ENCODE measurements at places on chromosomes 6 and 20.
A peak's percentile ranks its signal among the peaks of the same experiment; 100 is the strongest.

- no peak for DNase-seq
These were observed 145.8 kb upstream of the SNX9 start for GRCh38 chr6:157677235-157677634.

- no peak for DNase-seq
These were observed 484.0 kb upstream of the SOX4 start for GRCh38 chr6:21109391-21110178.

DNA sequence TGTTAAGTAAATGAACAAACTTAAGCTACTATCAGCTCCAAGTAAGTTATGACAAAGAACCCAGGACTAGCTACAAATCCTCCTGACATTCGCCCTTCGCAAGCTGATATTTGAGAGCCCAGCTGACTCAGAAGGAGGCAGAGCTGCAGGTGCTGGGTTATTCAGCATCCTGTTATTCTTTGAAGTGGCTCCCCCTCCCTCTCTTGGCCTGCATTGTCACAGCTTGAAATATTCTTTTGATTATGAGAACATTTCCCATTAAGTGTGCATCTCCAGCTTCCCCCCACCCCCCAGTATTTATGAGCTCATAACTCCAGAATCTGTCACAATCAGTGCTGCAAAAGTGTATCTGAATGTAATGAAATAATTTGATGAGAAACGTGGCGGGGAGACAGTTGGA, 78.8 kb upstream of the RALY start:
- no peak for DNase-seq

DNA sequence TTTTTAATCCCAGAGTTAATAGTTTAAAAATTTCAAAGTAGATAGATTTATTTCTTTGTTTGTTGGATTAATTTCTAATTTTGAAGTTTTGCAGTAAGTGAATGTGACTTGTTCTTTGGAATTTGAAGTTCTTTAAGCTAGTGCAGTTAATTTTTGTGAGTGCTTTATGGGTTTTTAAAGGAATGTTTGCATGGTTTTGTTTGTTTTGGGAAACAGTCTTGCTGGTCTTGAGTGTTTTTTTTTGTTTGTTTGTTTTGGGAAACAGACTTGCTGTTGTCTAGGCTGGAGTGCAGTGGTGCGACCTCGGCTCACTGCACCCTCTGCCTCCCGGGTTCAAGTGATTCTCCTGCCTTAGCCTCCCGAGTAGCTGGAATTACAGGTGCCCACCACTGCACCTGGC, 9.5 kb downstream of the PANK2 start:
- DNase-seq, result no peak

DNA sequence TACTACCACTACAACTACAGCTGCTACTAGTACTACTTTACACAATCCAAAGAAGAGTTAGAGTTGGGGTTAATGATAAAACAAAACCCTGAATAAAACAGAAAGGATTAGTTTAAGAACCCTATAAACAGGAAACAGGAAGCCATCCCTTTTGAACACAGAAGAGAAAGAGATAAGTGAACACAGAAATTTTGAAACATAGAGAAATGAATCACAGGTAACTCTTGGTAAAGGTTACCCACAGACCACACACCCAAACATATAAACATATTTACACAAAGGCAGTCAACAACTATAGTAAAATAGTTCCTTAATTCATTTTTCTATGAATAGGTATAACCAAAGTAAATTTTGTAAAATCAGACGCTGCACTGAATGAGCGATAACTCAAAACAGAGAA, 98.1 kb downstream of the RNGTT start:
- DNase-seq, result no peak

GRCh38 chr6:47321577-47321976, 11.9 kb upstream of the TNFRSF21 start:
- no peak for DNase-seq

GRCh38 chr6:44078827-44079671, 48.2 kb downstream of the MRPL14 start:
- peak; percentile 84 for DNase-seq

DNA sequence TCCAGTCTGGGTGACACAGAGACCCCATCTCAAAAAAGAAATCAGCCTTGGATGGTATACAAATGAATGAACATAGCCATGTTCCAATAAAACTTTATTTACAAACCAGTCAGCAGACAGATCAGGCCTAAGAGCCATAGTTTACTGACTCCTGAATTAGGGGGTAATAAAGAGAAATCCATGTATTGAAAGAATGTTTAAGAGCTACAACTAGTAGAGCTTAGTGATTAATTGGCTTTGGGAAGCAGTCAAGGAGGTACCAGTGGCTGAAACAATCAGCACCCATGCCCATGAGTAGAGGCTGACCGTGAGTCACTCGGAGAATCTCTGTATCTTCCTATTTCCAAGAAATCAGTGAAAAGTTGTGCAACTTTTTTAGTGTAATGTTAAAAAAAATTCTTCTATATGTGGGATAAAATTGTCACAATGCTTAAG, 223.6 kb upstream of the RREB1 start:
- DNase-seq, result no peak

DNA sequence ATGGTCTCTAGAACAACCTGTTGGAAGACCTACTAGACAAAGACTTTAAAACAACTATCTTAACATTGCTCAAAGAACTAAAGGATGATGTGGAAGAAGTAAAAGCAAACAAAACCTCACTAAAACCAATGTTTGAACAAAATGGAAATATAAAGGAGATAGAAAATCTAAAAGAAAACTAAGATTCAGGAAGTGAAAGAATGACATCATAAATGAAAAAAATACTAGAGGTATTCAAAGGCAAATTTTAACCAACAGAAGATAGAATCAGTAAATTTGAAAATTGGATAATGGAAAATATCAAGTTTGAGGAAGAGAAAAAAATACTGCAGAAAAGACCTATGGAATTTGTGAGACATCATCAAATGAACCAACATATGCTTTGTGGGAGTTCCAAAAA, 914.1 kb upstream of the GJE1 start:
- no peak for DNase-seq

GRCh38 chr20:62460678-62461077, 15.1 kb downstream of the GATA5 start:
- DNase-seq, result no peak

- peak; percentile 67 for DNase-seq
These were observed 357.5 kb downstream of the ESR1 start for GRCh38 chr6:152164957-152165356.

GRCh38 chr6:148054219-148054618, 288.4 kb upstream of the SASH1 start:
- no peak for DNase-seq

DNA sequence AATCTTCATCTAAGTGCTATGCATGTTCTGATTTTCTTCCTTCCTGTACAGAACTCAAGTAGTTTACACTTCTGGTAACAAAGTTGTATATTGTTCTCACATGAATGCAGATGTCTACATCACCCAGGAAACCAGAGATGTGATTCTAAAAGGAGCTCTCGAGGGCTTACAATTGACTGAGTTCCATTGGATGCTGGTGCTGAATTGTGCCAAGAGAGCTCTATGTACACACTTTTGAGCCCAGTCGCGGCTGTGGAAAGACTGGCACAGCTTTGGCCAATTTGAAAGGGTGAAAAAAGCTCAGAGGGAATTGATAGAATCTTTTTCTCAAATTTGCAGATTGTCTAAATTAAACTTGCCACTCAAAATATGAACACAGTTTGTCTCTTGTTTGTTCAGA, 340.7 kb downstream of the LMBRD1 start:
- peak; percentile 39 for DNase-seq

DNA sequence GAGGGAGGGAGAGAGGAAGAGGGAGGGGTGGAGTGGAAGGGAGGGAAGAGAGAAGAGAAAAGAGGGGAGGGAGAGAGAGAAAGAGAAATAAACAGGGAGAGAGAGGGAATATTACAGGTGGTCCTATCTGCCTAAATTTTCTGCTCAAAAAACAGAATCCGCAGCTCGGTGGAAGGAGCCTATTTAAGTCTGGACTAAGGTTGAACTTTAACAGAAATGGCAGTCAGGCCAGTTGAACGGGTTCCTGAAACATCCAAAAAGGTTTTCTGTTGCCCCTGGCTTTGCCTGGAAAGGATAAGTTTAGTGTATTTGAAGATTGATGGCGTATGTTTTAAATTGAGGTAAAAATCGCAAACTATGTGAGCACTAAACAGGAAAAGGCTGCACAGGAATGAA, 2.2 kb downstream of the TFAP2B start:
- no peak for DNase-seq

- DNase-seq, result no peak
These were observed 153.1 kb downstream of the DST start for GRCh38 chr6:56489559-56489958.

GRCh38 chr6:110050440-110050813, 72.3 kb downstream of the GPR6 start:
- DNase-seq, result no peak

GRCh38 chr6:6458172-6458571, 130.3 kb upstream of the LY86 start:
- no peak for DNase-seq

- peak; percentile 68 for DNase-seq
These were observed 614 bp upstream of the TMEM242 start for GRCh38 chr6:157323966-157324300.

DNA sequence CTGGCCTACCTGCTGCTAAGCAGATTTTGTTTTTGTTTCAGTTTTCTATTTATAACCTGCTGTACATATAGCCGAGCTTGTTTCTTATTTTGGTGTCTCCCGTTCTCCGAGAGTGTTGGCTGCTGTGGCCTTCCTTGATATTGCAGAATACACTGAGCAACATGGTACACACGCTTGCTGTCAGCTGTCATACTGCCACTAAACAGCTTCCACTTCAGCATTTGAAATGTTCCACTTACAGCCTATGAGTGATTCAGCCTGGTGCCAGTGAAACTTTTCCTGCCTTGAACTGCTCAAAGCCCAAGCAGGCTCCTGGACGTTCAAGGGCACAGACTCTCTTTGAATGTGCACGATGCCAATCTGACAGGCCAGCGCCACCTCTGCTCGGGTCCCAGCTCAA, 87.1 kb downstream of the PSMG4 start:
- DNase-seq, result no peak

DNA sequence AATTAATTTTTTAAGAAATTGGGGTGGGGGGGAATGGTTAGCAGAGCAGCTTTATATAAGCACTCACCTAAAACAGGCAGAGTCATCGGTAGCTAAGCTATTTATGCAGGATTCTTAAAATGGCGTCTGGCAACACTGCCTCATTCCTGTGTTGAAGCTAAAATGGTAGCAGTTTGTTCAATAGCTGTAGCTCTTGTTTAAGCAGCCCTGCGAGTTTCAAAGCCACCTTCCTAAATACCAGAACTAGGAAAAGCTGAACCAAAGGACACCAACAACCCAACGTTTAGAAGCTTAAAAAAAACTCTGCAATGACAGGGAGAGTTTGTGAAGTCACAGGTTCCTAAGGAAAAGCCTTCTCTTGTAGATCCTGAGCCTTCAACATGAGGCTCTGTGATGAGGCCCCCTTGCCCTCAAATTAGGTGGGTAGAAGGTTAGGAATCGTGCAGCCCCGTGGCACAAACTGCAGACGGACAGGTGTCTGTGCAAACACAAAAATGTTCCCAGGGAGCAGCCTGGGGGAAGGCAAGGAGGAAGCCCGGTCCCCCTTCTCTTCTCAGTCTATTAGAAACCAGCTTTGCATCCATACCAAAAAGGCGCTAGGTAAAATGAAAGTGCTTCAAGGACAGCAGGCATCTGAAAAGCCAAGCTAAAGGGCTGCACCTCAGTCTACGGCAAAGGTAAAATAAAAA, 4.7 kb downstream of the ZMYND8 start:
- no peak for DNase-seq

- peak; percentile 87 for DNase-seq
These were observed 2.3 kb upstream of the MARCKS start for GRCh38 chr6:113854531-113855499.

DNA sequence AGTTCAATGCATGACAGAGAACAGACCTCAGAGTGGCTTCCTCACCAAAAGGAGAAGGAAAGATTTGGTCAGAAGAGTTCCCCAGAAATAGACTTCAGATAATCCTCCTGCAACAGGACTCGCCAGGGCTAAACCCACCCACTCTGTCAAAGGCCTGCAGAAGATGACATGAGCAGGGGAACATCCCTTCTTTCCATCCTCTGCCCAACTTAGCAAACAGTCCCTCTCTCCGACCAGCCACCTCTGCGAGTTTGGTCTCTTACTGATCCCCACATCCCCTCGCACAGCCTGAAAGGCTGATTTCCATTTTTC, 7.5 kb downstream of the NFATC2 start:
- no peak for DNase-seq

Measured in head of caudate nucleus (tissue), 42 donors.